ENCODE measurements at places on chromosomes 6 and 20.

DNA sequence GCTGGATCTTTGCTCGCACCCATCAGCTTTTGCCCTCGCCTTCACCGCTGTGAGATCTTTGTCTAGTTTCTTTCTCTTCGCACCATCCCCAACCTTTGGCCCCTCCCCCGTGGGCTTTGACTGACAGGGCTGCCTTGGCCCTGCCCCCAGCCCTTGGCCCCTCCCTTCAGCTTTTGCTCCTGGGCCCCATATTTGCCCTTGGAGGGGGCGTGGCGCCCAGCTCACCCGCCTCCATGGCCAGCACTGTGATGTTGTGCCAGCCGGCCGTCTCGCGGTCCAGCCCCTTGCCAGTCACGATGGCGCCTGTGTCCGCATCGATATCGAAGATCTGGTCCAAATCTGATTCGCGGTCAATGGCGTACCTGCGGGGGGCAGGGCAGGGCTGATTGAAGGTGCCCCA is 81.1 kb downstream of the CD40 start:
- DNase-seq = no peak

GRCh38 chr20:14751191-14751590 is 413.8 kb upstream of the FLRT3 start:
- DNase-seq = no peak

DNA sequence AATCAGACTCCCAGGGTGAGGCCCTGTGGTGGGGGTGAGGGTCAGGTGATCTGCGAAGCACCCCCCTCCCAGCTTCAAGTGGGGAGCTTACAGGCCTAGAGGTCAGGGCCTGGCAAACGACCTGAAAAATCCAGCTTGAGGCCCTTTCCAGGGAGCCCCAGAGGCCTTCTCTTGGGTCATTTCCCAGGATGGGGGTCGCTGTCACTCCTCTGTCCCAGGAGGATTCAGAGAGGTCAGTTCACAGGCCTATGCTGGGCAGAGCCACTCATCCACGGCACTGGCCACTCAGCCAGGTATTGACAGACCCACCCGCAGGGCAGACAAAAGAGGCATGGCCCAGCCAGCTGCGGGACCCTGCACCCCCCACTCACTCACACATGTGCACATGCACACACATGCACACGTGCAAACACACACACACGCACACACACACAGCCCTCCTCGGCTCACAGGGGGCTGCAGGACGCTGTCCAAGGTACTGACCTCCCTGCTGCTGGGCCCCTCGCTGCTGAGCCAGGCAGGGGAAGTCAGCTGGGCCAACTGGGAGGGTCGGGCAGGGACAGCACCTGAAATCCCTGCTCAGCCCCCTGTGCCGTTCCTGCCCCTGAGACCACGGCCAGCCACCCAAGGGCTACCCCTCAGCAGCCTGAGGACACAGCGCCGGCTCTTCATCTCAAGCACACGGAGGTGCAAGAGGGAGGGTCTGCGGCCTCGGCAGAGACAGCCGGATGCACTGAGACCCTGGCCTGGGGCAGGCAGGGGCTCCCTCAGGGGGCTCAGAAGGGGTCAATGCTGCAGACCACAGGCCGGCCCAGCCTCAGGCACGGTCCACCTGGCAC is 113.8 kb downstream of the TAF4 start:
- DNase-seq = no peak

DNA sequence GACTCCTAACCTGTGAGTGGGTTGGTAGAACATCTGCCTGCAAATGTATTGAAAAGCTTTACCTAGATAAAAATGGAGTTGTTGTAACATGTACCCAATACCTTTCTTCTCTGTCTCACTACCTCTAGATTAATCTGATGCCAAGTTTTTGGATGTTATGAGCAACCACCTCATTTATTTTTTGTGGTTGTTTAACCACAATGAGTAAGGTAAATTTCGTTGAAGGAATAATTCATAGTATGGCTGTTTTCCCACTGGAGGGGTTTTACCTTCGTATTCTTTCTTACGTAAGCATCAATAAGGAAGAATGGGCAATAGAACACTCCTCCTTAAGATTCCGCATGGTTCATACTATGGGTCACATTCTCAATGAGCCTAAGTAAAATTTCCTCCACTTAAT is 165.4 kb downstream of the CDH26 start:
- no peak for DNase-seq

DNA sequence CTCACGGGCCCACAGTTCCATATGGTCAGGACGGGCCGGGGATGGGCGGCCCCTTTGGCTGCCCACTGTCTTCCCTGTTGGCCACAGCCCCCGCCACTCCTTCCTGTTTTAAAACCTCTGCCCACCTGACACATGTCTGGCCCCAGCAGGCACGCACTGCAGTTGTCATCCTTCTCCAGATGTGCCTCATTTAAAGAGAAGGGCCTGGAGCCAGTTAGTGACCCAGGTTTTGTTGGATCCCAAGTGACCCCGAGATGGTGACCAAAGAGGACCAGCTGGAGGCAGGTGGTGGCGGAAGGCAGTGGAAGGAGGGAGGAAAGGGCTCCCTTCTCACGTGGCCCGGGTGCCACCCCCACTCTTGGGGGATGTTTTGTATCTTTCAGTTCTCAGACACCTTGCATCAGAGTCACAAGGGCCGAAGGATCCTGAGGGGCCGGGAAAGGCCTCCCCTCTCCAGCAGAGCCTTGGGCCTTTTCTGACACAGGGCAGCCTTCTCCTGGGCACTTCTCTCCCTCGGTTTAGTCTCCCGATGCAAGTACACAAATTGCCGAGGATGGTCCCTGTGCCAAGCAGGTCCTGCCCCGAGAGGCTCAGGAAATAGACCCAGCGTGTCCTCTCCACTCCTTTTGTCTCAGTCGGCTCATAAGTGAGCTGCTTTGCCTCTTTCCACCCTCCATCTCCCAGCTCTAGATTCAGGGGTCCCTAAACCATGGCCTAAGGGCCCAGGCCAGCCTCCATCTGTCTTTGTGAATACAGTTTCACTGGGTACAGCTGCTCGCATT is 117.6 kb downstream of the SULF2 start:
- DNase-seq = no peak

DNA sequence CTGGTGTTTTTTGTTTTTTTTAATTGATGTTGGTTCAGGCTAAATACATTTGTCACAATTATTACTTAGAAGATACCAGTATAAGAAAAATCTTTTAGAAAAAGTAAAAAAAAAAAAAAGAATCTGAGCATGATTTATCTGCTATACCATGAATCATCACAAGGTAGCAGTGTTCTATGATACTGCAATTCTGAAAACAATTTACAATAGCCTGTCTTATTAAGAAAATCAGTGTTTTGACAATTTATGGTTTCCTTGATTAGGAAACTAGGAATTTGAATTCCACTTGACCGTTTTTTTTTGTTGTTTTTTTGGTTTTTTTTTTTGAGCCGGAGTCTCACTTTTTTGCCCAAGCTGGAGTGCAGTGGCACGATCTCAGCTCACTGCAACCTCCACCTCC is 9.3 kb upstream of the MAK start:
- no peak for DNase-seq

- no peak for DNase-seq
Measured at GRCh38 chr6:32149092-32149755, 2.5 kb downstream of the PRRT1 start.

- DNase-seq = no peak
Measured at GRCh38 chr6:21051777-21052176, 517.5 kb downstream of the CDKAL1 start.

DNA sequence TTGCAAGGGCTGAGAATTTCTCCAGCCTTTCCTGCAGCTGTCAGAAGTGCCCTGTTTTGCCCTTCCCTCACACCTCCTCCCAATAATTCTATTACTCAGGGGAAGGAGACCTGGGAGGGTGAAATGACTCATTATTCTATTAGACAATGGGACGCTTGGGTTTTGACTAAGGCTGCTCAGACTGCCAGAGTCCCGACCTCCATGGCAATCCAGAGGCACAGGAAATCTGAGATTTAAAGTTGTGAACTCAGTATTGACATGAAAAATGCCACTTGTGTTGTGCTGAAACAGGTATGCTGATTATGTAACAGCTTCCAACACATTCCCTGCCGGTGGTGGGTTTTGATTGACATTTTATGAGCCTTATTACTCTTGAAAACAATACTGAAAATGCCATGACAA is 625.9 kb upstream of the FLRT3 start:
- DNase-seq = no peak

DNA sequence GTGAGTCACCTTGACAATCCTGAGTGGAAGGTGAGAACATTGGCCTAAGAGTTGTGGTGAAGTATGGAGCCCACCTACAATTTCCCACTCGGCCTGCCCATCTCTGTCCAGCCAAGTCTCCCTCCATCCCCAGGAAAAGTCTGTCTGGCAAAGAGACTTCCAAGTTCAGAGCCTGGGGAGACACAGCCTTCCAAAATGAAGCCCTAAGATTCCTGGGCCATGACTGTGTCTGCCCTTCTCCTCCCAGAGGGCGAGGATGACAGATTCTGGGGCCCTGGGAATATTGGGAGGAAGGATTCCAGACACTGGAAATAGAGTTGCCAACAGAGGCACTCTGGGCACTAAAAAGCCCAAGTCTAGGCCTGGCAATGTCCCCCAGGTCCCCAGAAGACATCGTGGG is 176.8 kb downstream of the NFATC2 start:
- no peak for DNase-seq

- peak; percentile 91 for DNase-seq
Measured at GRCh38 chr6:53794720-53795339, at the start of gene LRRC1. TSS of gene LRRC1 (plus strand) at chr6:53795005. CDS start at chr6:53795257, 252 bp downstream.

GRCh38 chr6:140579918-140580317 is 1205.5 kb upstream of the CITED2 start:
- no peak for DNase-seq

- DNase-seq = no peak
Measured at GRCh38 chr6:32046450-32047083, 8.4 kb downstream of the CYP21A2 start.

- no peak for DNase-seq
Measured at GRCh38 chr6:72955666-72956065, 269.6 kb downstream of the KHDC1L start.

- DNase-seq = no peak
Measured at GRCh38 chr20:47204008-47204849, 152.3 kb downstream of the ZMYND8 start.

DNA sequence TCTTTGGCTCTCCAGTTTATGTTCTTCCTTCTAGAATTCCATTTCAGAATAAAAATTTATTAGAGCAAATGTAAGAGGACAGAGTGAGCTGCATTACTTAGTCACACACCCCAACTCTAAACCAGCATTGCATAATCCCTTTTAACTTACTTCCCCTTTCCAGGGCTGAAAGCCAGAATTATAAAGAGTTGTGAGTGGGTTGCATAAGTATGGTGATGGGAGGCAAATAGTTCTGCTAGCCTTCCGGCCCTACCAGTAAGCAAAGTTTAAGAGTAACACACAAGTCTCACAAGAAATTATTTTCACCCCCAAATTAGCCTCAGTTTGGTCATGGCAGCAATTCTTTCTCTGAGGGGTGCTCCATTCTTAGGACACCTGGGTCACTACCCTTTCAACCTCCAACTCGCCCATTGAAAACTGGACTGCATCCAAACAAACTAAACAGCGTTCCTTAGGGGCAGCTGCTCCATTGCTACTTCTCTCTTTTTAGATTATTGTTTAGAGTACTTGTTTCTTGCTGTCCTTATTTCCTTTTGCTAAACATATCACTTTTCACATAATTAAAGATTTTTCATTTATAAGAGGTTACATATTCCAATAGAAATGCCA is 1.6 kb downstream of the KIAA0408 start:
- DNase-seq = no peak

- no peak for DNase-seq
Measured at GRCh38 chr6:15254070-15254975, 8.5 kb downstream of the JARID2 start.

DNA sequence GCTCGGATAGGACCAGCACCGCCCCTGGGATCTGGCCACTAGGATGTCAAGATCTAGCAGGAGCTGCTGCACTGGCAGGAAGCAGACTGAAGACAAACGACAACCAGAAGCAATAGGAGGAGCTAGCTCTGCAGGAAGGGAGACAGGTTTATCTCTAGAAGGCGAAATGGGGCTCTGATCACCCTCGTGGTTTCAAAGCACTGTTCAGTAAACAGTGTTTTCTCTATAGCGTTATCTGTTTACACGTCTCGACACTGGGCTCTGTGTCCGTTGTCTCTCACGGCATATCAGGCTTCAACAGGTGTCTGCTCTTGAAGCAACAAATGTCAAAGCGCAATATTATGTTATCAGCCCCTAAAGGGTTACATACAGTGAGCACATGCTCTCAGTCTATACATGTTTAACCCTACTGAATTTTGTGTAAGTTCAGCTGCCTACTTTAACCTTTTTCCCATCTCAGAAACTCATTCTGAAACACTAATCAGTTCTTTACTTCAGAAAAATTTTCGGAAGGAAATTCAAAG is 23.8 kb downstream of the TMEM14B start:
- no peak for DNase-seq

DNA sequence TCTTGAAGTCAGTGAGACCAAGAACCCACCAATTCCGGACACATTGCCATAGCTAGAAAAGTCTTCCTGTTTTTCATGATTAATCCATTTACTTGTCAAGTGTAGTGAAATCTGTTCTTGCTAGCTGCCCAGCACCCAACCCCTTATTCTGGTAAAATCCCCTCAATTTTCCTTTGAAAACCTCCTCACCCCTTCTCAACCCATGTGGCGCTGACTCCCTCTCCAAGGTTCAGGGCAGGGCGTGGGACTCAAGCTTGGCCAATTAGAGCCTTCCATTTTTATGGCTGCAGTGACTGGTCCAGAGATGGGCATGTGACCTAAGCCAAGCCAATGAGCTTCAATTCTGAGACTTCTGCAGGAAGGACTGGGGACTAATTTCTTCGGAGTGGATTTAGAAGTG is 9.8 kb upstream of the ZBP1 start:
- no peak for DNase-seq

GRCh38 chr6:112466373-112467151 is 119.4 kb downstream of the RFPL4B start:
- no peak for DNase-seq

All from coronary artery (tissue), 2 donors.